Activated CD8-positive, alpha-beta memory T cell treated with anti-CD3 and anti-CD28 coated beads, Interleukin-2, amount 10 ng/mL, durations not matched to agents 7 days and 5 days (primary cell): ENCODE measurements at places on chromosomes 5 and 9. TPM values are rescaled to one million over a fixed set of nuclear protein-coding genes. Genes with fewer than 3 reads are reported as not detected.
A peak's percentile ranks its signal among the peaks of the same experiment; 100 is the strongest.

- H3K27ac ChIP-seq = no peak overlapping the region
- H3K36me3 ChIP-seq = no peaks in the 10 kb centered on the region
- H3K4me1 ChIP-seq = no peaks in the 10 kb centered on the region
- no peak overlapping the region for H3K4me3 ChIP-seq
- H3K27me3 ChIP-seq = no peaks in the 10 kb centered on the region
- DNase-seq = no peak
Measured at GRCh38 chr9:23426144-23426543, 399.9 kb downstream of the ELAVL2 start.

- H3K4me1 ChIP-seq = peaks cover 6% of the 10 kb centered on the region
- H3K27ac ChIP-seq = no peak overlapping the region
- H3K27me3 ChIP-seq = no peaks in the 10 kb centered on the region
- peaks cover 7% of the 10 kb centered on the region for H3K36me3 ChIP-seq
Measured at GRCh38 chr5:87101321-87101720, 166.4 kb upstream of the RASA1 start.

DNA sequence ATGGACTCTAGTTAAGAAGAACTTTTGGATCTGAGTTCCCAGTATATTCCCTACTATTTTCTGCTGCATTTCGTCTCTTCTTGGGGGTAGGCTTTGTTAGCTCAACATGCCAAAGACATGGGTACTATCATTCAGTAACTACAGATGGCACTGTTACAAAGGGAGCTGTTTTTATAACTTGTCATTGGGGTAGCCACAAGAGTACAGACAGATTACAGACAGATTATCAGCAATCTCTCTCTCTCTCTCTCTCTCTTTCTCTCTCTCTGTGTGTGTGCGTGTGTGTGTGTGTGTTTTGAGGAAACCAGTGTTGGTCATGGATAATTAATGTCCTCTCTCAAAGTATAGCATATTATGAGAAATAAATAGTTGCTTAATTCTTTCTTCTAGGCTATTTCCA is 116.1 kb downstream of the WDR70 start:
- H3K27ac ChIP-seq = no peak overlapping the region
- peaks cover 2% of the 10 kb centered on the region for H3K4me1 ChIP-seq
- H3K36me3 ChIP-seq = peaks cover 20% of the 10 kb centered on the region
- H3K4me3 ChIP-seq = no peak overlapping the region
- no peaks in the 10 kb centered on the region for H3K27me3 ChIP-seq

- H3K4me1 ChIP-seq = no peaks in the 10 kb centered on the region
- no peak overlapping the region for H3K27ac ChIP-seq
- H3K27me3 ChIP-seq = no peaks in the 10 kb centered on the region
- peaks cover 14% of the 10 kb centered on the region for H3K36me3 ChIP-seq
- no peak for DNase-seq
Measured at GRCh38 chr9:100057624-100058023, 41.2 kb downstream of the ERP44 start.

The ADAMTSL2 gene
- total RNA-seq = not detected

DNA sequence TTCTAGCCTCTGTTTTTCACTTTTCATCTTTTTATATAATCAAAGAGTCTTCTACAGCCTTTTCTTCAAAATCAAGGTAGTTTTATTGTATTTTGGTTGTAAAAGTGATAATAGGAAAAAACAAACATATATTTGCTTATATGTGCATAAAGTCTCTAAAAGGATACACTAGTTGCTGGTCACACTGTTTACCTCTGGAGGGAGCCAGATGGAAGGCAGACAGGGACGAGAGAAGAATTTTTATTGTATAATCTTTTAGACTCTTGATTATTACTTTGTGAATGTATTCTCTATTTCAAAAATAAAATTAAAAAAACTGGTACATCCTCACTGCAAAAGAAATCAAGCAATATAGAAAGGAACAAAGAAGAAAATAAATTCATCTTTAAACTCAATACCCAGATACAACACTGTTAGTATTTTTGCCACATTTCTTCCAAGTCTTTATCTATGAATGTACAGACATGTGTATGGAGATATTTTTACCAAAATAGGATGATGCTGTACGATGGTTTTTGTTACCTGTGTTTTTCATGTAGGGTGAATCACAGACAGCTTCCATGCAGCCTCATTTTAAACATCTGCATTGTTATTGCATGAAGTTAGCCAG is 6.1 kb upstream of the RNF183 start:
- no peaks in the 10 kb centered on the region for H3K4me1 ChIP-seq
- peaks cover 3% of the 10 kb centered on the region for H3K27me3 ChIP-seq
- peak; percentile 51 for DNase-seq
- no peak overlapping the region for H3K27ac ChIP-seq

GRCh38 chr9:133880851-133881661 is 111.1 kb downstream of the VAV2 start:
- no peak overlapping the region for H3K4me3 ChIP-seq
- H3K4me1 ChIP-seq = no peaks in the 10 kb centered on the region
- no peaks in the 10 kb centered on the region for H3K36me3 ChIP-seq
- DNase-seq = no peak

GRCh38 chr9:129027685-129028191 is 393 bp downstream of the SH3GLB2 start:
- H3K4me1 ChIP-seq = peaks cover 28% of the 10 kb centered on the region
- DNase-seq = peak; percentile 84
- H3K36me3 ChIP-seq = no peaks in the 10 kb centered on the region
- no peaks in the 10 kb centered on the region for H3K27me3 ChIP-seq
- peak overlapping the region; percentile 78 for H3K27ac ChIP-seq
- peak overlapping the region; percentile 80 for H3K4me3 ChIP-seq

DNA sequence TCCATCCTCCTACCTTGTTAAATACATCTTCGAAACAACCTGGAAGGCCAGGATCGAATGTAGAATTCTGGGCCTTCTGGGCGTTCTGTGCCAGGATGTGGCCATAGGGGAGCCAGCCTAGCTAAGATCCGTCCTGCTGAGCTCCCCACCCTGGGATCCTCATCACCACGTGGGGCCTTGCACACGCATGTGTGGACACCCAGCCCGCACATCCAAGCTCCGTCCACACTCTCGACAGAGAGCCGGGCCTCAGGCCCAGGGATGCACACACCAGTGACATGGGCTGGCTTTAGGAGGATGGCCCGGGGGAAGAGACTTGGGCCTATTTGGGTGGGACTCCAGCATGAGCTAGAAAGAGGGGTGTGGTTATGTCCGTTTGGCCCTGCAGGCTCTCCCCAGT is 154.0 kb downstream of the PAX5 start:
- peaks cover 30% of the 10 kb centered on the region for H3K27me3 ChIP-seq
- peaks cover 3% of the 10 kb centered on the region for H3K4me1 ChIP-seq
- H3K27ac ChIP-seq = no peak overlapping the region
- no peaks in the 10 kb centered on the region for H3K36me3 ChIP-seq
- no peak for DNase-seq
- H3K4me3 ChIP-seq = no peak overlapping the region

DNA sequence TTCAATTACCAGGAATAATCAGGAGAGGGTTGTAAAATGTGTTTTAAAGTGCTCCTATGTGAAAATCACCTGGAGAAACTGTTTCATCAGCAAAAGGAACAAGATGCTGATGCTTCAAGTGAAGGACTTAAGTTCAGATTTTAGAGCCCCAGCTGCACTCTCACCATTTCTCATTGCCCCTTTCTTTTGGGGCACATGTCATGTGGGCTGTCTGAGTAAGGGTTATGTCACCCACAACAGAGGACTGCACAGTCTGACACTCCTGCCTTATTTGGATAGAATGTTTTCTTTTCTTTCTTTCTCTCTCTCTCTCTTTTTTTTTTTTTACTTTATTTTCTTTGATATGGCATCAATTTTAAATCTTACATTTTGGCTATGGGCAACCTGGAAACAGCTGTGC is 204.1 kb upstream of the EFNA5 start:
- no peaks in the 10 kb centered on the region for H3K36me3 ChIP-seq
- H3K4me1 ChIP-seq = no peaks in the 10 kb centered on the region
- no peak for DNase-seq

The SLC1A1 gene
- total RNA-seq = 0.14 TPM

DNA sequence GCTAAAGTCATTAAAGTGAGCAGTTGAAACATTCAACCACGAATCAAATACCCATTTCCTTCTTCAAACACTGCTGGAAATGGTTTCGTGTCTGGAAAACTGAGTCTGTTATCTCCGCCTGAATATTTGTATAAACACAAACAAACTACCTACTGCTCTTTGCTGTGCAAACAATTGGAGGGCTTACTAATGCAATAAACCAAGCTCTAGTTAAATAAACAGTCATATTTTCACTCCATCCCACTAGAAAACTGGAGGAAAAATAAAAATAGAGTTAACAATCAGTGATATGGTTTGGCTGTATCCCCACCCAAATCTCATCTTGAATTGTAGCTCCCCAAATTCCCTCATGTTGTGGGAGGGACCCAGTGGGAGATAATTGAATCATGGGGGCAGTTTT is 397.6 kb downstream of the RASEF start:
- no peaks in the 10 kb centered on the region for H3K36me3 ChIP-seq
- H3K27me3 ChIP-seq = no peaks in the 10 kb centered on the region
- no peak for DNase-seq
- H3K4me3 ChIP-seq = no peak overlapping the region

DNA sequence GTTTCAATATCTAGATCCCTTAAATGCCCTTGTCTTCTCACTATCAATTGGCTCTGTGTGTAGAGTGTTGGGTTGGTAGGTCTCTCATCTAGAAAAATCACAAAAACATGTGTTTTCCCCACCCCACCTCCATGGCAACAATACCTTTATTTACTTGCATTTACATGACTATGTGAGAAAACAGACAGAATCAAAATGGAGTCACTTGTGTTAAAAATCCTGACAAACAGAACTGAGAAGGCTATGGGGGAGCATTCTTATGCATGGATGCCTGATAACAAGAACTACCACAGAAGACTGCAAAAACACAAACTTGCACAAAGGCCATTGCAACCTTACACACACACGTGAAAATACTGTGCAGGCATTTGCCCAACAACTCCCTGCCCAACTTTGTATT is 1352.9 kb upstream of the CDH9 start:
- H3K27me3 ChIP-seq = no peaks in the 10 kb centered on the region
- no peak overlapping the region for H3K27ac ChIP-seq
- H3K36me3 ChIP-seq = no peaks in the 10 kb centered on the region
- H3K4me3 ChIP-seq = no peak overlapping the region
- no peak for DNase-seq

DNA sequence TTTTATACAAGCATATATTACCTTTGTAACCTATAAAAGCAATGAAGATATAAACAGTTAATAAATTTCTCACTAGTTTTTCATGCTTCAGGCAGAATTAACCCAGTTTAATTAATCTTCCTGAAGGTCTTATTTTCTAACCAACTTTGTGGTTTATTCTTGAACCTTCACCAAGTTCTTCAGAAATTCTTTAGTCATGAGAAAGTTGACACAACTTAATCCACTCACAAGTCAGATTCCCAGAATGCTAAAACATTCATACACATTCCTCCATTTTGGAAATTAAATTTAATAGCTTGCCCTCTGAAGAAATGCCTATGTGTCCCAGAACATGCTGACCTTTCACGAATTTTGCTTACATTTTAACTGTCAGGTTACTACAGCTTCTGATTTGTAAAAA is 105.4 kb upstream of the PAM start:
- H3K27ac ChIP-seq = no peak overlapping the region
- H3K27me3 ChIP-seq = peaks cover 31% of the 10 kb centered on the region
- no peak for DNase-seq
- no peak overlapping the region for H3K4me3 ChIP-seq
- H3K36me3 ChIP-seq = no peaks in the 10 kb centered on the region
- no peaks in the 10 kb centered on the region for H3K4me1 ChIP-seq

DNA sequence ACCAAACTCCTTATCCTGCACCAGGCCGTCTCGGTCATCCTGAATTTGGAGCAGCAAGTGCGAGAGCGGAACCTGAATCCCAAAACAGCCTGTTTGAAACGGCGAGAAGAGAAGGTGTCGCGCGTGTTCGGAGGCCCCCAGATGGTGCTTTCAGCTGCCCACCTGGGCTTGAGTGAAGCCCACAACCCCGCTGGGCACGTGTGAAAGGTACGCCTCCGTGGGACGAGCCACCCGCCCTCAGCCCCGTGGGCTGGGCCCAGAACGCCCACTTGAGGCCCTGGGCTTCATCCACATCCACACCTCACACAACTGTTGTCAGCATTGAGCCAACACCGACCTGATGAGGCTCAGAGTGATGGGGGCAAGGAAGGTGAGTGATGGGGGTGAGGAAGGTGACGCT is 72.8 kb downstream of the INSL6 start:
- no peak overlapping the region for H3K4me3 ChIP-seq
- no peaks in the 10 kb centered on the region for H3K27me3 ChIP-seq
- no peaks in the 10 kb centered on the region for H3K4me1 ChIP-seq

The IL4 gene
- total RNA-seq = 2.5 TPM

DNA sequence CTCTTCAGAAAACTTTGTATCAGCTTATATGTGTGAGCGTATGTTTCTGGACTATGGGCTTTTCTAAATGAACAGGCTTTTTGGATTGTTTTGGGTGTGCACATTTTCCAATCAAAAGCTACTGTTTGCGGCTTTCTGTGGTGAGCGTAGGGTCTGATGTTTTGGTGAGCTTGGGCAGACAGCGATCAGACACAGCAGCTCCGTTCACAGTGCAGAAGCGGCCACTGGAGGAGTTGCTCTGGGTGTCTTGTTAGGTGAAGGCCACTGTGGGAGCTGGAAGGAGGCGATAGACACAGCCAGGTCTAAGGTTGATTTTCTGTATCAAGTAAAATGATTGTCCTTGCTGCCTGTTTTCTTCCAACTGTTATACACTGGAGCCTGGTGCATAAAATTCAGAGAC is 11.1 kb downstream of the PRRC2B start:
- H3K36me3 ChIP-seq = peaks cover 20% of the 10 kb centered on the region
- no peak for DNase-seq
- H3K27me3 ChIP-seq = no peaks in the 10 kb centered on the region
- peak overlapping the region; percentile 70 for H3K4me3 ChIP-seq

The PCDHGB1 gene
- not detected for total RNA-seq

The ANGPTL2 gene
- total RNA-seq = not detected

DNA sequence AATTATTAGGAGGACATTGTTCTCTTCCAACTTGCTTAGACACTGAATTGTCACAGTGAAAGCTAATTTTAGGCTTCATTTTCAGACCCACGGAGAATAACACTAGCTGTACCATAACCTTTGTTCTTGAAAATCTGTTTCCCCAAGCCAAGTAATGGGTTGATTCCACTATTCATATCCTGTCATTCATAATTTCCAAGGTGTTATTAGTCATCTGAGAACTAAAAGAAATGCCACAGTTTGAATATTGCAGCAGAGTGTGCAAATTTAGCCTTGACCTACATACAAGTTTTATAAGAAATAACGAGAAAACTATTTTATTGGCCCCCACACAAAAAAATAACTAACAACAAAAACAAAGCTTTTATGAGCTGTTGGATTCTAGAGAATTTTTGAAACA is 148.5 kb upstream of the TYRP1 start:
- no peak overlapping the region for H3K27ac ChIP-seq
- no peak for DNase-seq
- H3K4me3 ChIP-seq = no peak overlapping the region
- H3K27me3 ChIP-seq = no peaks in the 10 kb centered on the region
- H3K36me3 ChIP-seq = no peaks in the 10 kb centered on the region

The RLN2 gene
- total RNA-seq = 4.0 TPM

GRCh38 chr9:37700131-37700530 is 49.4 kb downstream of the FRMPD1 start:
- no peak overlapping the region for H3K27ac ChIP-seq
- DNase-seq = no peak
- H3K36me3 ChIP-seq = no peaks in the 10 kb centered on the region
- H3K4me1 ChIP-seq = no peaks in the 10 kb centered on the region
- peaks cover 28% of the 10 kb centered on the region for H3K27me3 ChIP-seq

The TRAF1 gene
- total RNA-seq = 59.6 TPM

The GLRA1 gene
- total RNA-seq = not detected

GRCh38 chr5:52605317-52606313 is 182.1 kb upstream of the ITGA1 start:
- peaks cover 10% of the 10 kb centered on the region for H3K27me3 ChIP-seq
- no peak overlapping the region for H3K27ac ChIP-seq
- no peaks in the 10 kb centered on the region for H3K4me1 ChIP-seq
- H3K36me3 ChIP-seq = no peaks in the 10 kb centered on the region
- no peak overlapping the region for H3K4me3 ChIP-seq
